ENCODE measurements at places on chromosomes 12 and 14. TPM values are rescaled to one million over a fixed set of nuclear protein-coding genes. Genes with fewer than 3 reads are reported as not detected.

KCNJ8 gene
- 13.7 TPM for total RNA-seq

TAS2R9 gene
- 1.7 TPM for total RNA-seq

PLCZ1 gene
- total RNA-seq: 21.7 TPM

DNAH10 gene
- total RNA-seq: 0.72 TPM

C12orf54 gene
- not detected for total RNA-seq

KCNMB4 gene
- total RNA-seq: 7.9 TPM

DDX23 gene
- 78.5 TPM for total RNA-seq

AJUBA gene
- total RNA-seq: 69.1 TPM

DIO2 gene
- 4.8 TPM for total RNA-seq

DPF3 gene
- total RNA-seq: 4.6 TPM

Measured in umbilical cord (tissue), 2 donors.